ENCODE measurements at places on chromosomes 7 and 10. TPM values are rescaled to one million over a fixed set of nuclear protein-coding genes. Genes with fewer than 3 reads are reported as not detected.

EGR2 gene
- total RNA-seq = 0.46 TPM

UCMA gene
- total RNA-seq = not detected

PIK3AP1 gene
- total RNA-seq = not detected

SLC26A5 gene
- not detected for total RNA-seq
